Subcutaneous adipose tissue (tissue), 4 donors: ENCODE measurements at places on chromosomes 12 and 14. TPM values are rescaled to one million over a fixed set of nuclear protein-coding genes. Genes with fewer than 3 reads are reported as not detected.

The FZD10 gene
- not detected for total RNA-seq

The CKAP4 gene
- 20.2 TPM for total RNA-seq

The TEX52 gene
- not detected for total RNA-seq

The ADAMTS20 gene
- not detected for total RNA-seq

The TMEM132C gene
- total RNA-seq = 67.8 TPM

The TAC3 gene
- not detected for total RNA-seq

The DBX2 gene
- total RNA-seq = not detected

The SLC7A7 gene
- 11.7 TPM for total RNA-seq

The AHSA1 gene
- total RNA-seq = 78.7 TPM

The FOXA1 gene
- total RNA-seq = not detected

The PRKD1 gene
- 18.9 TPM for total RNA-seq

The BDKRB1 gene
- total RNA-seq = not detected

The SCN8A gene
- total RNA-seq = 0.19 TPM

The SLC35E3 gene
- 4.0 TPM for total RNA-seq

The RNFT2 gene
- total RNA-seq = 1.0 TPM

The NR4A1 gene
- 84.6 TPM for total RNA-seq

The PCED1B gene
- total RNA-seq = 2.6 TPM

The POLE2 gene
- total RNA-seq = 0.65 TPM

The PLXNC1 gene
- 7.5 TPM for total RNA-seq

The ELK3 gene
- total RNA-seq = 27.1 TPM

The SMIM41 gene
- total RNA-seq = not detected

The VEZT gene
- total RNA-seq = 63.2 TPM

The TMEM132D gene
- total RNA-seq = not detected

The PLA2G1B gene
- total RNA-seq = not detected

The MGAT4C gene
- not detected for total RNA-seq

The SYNJ2BP gene
- total RNA-seq = 23.4 TPM

The DDN gene
- not detected for total RNA-seq

The DEGS2 gene
- total RNA-seq = 0.34 TPM

The SELPLG gene
- total RNA-seq = 28.0 TPM

The USP44 gene
- 2.9 TPM for total RNA-seq

The GALNT9 gene
- total RNA-seq = not detected

The CAPZA3 gene
- not detected for total RNA-seq

The RNASE7 gene
- total RNA-seq = not detected

The KCNA5 gene
- total RNA-seq = not detected
